ENCODE measurements at places on chromosomes 6 and 20.

- no peak for DNase-seq
These were observed 273.6 kb upstream of the SUPT3H start for GRCh38 chr6:45651301-45651700.

GRCh38 chr6:56072856-56073255 lies 174.5 kb downstream of the COL21A1 start:
- no peak for DNase-seq

DNA sequence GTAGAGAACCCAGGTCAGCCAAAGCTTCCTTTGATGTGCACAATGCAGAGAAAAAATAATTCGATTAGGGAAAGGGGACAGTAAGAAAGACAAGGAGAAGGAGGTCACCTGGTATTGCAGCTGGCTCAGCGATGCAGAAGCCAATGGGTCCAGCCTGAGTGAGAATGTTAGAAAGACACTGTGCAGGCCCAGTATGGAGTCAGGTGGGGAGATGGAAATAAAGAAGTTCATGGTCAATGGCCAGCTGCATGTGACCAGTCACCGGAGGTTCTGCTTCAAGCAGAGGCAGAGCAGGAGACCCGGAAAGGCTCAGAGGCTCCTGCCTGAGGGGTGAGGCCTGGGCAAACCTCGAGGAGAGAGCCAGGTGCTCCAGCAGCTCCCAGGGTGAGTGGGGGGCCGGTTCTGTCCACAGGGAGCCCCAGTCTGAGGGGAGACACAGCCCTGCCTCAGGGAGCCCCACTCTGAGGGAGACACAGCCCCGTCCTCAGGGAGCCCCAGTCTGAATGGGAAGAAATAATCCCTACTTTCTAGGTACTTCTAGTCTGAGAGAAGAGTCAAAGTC lies 51.3 kb downstream of the LRFN2 start:
- DNase-seq = no peak

DNA sequence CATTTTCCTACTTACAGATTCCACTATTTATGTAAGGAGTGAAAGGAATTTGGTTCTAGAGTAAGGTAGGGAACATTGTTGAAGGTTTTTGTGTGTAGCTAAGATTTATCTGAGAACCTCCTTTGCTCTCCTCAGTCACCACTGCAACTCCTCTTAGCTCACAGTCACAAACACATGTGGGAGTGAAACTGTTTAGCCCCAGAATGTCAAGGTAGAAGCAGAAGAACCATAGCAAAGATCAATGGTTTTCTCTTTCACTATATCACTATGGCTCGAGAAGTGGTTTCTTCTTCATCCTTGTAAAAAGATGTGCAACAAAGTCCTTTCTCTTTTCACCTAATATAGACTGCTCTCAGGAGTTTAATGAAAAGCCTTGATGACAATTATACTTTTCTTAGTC lies 6.5 kb upstream of the DEFB112 start:
- no peak for DNase-seq

DNA sequence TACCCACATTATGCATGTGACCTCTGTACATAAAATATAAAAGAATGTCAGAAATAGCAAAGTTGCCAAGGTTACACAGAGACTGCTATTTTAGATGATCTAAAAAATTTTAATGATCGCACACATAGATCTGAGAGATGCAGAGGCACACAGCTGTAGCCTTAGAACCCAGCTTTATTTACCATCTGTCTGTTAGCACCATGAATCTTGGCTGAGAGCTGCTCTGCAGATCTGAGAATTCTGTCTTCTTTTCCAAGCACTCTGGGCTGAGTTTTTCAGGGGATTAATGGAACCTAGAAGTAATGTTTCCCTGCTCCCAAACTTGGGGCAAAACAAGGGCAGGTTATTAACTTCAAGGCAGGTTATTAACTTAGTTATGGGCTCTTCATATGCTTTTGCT lies 248.7 kb upstream of the JAG1 start:
- no peak for DNase-seq

DNA sequence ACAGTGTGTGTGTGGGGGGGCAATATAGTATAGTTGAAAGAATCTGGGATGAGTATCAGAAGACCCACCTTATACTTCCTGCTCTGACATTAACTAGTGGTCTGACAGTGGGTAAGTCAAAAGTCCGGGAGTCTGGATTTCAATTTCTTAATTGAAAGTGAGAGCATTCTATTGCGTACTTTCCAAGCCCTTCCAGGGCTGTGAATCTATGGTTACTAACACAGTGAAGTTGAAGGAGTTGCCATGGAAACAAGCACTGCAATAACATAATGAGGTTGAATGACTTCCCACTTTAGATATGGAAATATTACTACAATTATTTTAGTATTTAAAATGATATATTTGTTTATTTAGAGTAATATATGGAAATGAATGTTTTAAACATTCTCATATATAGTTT lies 80.2 kb downstream of the MLIP start:
- DNase-seq = no peak

- no peak for DNase-seq
These were observed 72.4 kb downstream of the ASCC3 start for GRCh38 chr6:100808638-100809275.

GRCh38 chr6:42545226-42545773 lies 18.5 kb upstream of the UBR2 start:
- no peak for DNase-seq

GRCh38 chr20:16263582-16263981 lies 309.7 kb downstream of the KIF16B start:
- DNase-seq = no peak

GRCh38 chr6:89134723-89135122 lies 11.1 kb upstream of the PM20D2 start:
- DNase-seq = no peak

DNA sequence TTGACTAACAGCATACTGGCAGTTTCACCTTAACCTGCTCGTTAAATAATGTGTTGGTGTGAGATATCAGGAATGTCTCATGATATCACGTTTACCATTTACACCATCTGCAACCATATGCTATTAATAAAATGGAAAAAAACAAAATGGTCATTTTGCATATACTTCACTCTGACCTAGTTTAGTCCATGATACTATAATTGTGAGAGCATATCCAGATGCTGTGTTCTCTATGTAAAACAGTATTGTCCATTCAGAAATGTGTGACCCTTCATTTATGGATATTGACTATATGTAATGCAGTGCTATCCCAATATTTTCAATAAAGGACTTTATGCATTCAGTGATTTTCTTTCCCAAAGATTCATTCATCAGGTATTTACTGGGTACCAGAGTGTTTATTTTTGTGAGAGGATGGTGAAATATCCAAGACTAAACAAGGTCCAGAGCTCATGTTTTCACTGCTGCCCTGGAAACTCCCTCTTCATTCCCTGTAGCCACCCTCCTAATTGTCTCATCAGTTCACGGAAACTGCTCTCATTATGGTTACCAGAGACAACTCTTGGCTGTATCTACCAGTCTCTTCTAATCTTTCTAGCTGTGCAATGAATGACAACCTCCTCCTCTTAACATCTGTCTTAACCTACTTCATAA lies 25.7 kb upstream of the HINT3 start:
- no peak for DNase-seq

DNA sequence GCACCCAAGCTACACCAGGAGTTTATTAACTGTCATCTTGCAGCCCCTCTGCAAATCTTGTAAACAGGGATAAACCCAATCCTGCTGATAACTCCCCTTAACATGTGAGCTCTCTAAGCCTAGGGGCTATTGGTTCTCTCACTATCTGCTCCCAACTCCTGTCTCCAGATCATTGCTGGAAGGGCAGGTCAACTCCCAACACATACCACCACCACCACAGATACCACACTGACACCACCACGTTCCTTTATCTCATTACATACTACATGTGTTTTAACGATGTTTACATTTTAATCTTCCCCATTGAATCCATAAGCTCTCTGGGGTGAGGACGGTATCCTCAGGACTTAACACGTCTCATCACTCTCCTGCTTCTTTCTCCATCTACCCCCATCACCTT lies 51.8 kb downstream of the SIM1 start:
- DNase-seq = no peak

DNA sequence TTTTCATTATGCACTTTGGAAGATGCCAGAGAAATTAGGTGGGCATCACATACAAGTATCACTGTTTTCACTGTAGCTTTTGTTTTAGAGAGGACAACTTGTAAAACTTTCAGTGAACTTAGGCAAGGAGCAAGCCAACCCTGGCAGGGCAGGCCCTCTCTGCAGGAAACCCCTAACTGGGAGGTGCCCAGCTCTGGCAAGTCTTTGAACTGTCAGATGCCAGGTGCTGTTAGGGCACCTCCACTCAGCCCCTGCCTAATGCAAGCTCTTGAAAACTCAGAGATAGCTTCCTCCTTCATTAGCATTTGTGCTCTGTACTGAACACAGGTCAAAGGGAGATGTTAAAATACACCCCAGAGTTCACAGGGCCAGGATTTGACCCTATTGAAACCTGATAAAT lies 774.2 kb upstream of the FLRT3 start:
- DNase-seq = no peak

DNA sequence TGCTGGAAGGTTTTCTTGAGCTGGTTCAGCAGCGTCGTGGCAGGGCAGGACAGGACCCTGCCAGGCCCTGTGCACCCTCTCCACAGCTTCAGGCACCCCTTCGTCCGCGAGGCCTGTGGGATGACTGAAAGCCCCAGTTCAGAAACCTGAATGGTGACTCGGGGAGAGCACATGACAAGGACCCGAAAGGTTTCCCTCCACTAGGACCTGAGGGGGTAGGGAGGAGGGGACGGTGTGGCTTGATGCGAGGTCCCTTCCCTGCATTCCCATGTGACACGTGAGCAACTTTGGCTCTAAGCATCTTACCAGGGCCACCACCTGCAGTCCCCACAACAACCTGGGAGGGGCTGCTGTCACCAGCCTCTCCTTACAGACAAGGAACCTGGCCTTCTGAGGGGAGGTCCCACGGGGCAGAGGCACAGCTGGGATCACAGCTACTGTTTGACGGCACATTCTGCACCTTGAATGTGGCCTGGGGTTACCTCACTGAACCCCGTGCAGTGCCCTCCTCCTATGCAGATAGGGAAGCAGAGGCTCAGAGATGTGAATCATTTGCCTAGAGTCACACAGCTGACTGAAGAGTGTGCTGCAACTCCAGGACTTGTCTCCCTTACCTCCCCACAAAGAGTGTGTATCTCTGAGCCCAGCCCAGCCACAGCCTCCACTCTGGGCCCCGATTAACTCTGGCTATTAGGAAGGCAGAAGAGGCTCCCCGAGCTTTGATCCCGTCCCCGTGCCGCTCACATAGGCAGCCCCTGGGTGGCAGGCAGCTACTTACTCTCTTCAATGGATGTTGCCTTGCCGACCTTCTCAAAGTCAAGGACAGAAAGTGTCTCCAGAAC lies 84.6 kb downstream of the PTPN1 start:
- DNase-seq = no peak

GRCh38 chr20:6768228-6769140 lies 998 bp downstream of the BMP2 start:
- no peak for DNase-seq

GRCh38 chr6:14660806-14661579 lies 543.4 kb downstream of the CD83 start:
- peak; percentile 12 for DNase-seq

DNA sequence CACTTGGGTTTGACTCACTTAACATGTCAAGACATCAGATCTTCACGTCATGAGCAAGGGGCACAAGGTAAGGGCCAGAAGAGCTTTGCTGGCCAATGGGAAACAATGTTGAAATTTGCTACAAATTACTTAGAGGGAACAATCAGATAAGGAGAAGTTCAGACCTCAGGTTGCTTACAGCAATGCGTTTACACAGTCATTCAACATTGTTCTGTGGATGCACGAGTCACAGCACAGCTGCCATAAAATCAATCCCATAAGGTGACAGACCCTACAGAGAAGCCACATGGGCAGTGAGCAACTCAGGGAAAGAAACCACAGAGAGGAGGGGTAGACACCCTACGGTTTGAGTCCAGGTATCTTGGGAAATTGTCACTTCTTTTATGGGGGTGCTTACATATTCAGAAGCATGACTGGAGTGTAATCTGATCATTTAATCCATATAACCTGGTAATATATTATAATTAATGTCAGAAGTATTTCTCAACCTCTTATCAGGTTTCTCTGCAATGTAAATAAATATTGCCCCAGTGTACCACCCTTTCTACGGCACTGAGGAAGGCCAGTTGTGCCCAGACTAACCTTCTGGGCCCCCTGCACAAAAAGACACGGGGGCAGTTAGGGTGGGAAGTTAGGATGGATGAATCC lies 2.3 kb upstream of the SLC22A2 start:
- DNase-seq = no peak

GRCh38 chr20:16693278-16693677 lies 36.5 kb upstream of the SNRPB2 start:
- no peak for DNase-seq

DNA sequence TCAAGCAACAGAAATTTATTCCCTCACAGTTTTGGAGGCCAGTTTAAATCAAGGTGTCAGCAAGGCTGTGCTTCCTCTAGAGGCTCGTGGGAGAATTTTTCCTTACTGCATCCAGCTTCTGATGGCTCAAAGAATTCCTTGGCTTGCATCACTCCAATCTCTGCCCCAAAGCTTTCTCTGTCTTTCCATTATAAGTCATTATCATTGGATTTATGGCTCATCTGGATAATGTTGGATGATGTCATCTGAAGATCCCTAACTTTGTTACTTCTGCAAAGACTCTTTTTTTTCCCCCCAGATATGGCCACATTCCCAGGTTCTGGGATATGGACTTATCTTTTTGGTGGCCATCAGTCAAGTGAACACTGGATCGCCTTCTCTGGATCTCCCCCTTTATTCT lies 146.3 kb upstream of the B3GAT2 start:
- no peak for DNase-seq

- DNase-seq = no peak
These were observed 66.0 kb upstream of the PREP start for GRCh38 chr6:105468850-105469249.

GRCh38 chr6:36926708-36927513 lies 27.6 kb upstream of the PI16 start:
- no peak for DNase-seq

GRCh38 chr6:75291331-75291730 lies 6.7 kb upstream of the TMEM30A start:
- DNase-seq = no peak

- DNase-seq = no peak
These were observed 203.6 kb downstream of the LRFN2 start for GRCh38 chr6:40383348-40384115.

Data from stimulated activated CD8-positive, alpha-beta memory T cell treated with anti-CD3 and anti-CD28 coated beads, Interleukin-7, amount 100 ng/mL, for 1 hour (primary cell).